ENCODE measurements at places on chromosomes 16 and 17.

- DNase-seq: no peak
Observed at GRCh38 chr17:61351745-61352407, 47.8 kb upstream of the TBX2 start.

DNA sequence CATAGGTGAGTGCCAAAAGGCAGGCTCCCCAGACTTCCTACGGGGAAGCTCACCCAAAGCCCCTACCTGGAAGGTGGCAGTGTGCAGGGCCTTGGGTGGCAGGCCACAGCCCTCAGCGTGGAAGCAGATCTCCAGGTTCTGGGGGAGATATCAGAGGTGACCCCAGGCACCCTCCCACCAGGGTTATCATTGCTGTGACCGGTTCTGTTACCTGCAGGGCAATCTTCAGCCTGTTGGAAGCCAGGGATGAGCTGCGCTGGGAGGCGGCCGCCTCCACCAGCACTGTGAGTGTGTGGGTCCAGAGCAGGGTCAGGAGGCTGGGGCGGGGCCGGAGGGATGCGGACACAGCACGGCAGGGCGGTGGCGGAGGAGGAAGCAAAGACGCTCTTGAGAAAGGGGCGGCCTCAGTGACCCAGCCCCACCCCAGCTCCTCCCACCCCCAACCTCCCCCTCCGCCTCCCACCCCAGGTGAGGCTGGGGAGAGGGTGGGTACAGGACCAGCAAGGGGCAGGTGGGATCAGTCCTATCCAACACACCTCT is 13.1 kb downstream of the UNC13D start:
- DNase-seq: no peak

DNA sequence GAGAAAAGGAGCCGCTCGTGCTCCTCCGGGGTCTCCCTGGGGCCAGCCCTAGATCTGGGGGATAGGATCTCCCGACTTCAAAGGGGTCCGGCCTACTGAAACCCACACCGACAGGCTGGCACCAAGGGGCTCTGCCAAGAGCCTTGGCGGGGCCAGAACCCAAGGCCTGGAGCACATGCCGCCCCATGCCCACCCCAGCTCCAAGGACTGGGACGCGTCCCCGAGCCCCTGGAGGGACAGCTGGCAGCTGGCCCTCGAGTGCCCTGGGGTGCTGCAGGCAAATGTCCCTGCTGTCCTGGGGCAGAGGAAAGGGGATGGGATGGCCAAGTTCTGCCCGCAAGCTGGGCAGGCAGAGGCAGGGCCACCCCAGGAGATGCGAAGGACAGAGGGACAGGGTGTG is 31.8 kb upstream of the ZFPM1 start:
- no peak for DNase-seq

DNA sequence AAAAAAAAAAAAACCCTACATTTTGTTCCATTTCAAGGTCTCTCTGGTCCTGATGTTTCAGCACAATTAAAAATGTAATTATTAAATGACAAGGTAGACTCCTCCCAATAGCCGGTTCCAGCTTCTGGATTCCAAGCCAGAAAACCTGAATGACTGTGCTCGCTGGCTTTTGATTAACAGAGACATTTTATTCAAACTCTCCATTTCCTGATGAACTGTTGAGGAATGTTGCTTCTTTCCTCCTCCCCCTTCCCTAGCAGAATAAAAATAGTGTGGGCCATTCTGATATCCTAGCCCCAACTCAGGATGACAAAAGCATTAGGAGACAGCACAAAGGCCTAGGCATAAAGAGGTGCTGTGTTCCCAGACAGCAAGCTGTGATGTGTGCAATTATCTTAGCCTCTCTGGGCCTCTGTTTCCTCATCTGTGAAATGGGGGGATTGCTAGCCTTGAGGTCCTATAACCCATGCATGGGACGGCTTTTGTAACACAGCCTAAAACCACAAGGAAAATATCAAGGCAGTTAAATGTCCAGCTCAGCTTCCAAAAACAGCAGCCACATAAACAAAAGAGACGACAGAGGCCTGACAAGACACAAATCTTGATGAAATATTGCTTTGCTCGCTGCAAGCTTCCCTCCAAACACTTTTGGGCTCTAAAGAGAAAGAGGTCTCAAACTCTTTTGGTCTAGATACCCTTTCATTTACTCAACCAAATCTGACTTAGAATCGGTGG is 127.2 kb upstream of the RCVRN start:
- DNase-seq: no peak

DNA sequence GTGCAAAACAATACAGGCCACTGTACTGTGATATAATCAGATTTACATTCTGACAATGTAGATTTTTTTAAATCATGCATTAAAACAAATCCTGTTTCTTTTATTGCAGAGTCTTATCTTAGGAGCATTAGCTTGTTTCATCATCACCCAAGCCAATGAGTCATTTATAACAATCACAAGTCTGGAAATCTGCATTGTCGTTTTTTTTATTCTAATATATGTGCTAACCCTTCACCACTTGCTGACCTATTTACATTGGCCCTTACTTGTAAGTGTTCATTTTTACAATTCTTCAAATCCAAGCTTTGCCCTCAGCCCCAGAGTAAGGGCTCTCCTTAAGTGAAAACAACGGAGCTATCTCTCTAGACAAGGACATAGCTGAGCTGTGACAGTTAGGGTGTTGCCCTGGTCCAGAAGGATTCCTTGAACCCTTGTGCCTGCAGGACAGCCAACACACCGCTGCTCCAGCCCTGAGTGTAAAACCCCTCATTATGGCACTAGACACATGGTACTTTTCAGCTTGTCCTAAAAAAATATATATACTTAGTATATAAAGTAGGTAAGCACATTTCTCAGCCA is 3.7 kb downstream of the CMTM1 start:
- DNase-seq: no peak

- no peak for DNase-seq
Observed at GRCh38 chr17:9037736-9038135, 16.4 kb downstream of the NTN1 start.

GRCh38 chr16:12798171-12798570 is 5.5 kb downstream of the CPPED1 start:
- DNase-seq: no peak

DNA sequence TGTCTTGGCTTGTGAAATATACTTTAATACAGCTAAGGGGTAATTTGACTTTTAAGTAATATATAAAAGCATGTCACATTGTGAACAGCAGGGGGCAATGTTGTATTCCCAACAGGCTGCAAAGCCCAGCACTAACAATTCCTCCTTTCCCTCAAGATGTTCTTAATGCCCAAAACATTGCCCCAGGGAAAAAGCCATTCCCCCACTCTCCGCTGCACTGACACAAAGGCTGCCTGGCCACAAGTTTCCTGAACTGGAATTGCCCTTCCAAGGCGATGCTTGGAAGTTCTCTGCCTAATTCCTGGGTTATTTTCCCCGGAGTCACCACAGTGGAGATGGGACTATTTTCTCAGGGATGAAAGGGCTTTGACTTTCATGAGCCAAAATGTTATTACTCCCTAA is 27.2 kb downstream of the CLEC16A start:
- no peak for DNase-seq

- no peak for DNase-seq
Observed at GRCh38 chr17:49603720-49604119, 28.0 kb downstream of the NXPH3 start.
